ENCODE measurements at places on chromosomes 16 and 17.

- DNase-seq, result no peak
Observed at GRCh38 chr17:10071141-10071540, 127.3 kb downstream of the GAS7 start.

DNA sequence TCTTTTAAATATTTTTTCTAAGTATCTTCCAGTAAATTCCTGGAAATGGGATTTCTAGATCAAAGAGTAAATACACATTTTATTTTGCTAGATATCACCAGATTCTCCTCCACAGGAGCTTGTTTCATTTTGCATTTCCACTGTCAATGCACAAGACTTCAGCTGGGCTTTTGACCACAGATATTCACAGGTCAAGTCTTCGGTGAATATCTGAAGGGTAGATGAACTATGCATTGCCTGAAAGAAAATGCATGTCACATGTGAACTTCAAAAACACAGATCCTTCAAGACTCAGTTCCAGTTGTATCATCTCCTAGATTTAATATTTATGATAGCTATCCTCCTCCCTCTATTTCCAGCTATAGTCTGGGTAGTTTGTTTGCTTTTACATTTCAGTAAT is 963.6 kb upstream of the GOT2 start:
- no peak for DNase-seq

DNA sequence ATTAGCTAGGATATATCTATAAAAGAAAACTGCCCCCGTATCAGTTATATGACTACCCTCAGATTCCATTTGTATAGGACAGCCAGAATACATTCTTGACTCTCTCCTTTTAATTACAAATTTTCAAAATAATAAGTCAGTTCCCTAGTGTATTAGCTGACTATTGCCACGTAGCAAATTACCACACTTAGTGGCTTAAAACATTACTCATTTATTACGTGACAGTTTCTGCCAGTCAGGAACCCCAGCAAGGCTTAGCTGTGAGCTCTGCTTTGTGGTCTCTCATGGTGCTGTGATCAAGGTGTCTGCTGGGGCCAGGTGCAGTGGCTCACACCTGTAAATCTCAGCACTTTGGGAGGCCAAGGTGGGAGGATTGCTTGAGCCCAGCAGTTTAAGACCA is 13.9 kb upstream of the SCNN1B start:
- no peak for DNase-seq

DNA sequence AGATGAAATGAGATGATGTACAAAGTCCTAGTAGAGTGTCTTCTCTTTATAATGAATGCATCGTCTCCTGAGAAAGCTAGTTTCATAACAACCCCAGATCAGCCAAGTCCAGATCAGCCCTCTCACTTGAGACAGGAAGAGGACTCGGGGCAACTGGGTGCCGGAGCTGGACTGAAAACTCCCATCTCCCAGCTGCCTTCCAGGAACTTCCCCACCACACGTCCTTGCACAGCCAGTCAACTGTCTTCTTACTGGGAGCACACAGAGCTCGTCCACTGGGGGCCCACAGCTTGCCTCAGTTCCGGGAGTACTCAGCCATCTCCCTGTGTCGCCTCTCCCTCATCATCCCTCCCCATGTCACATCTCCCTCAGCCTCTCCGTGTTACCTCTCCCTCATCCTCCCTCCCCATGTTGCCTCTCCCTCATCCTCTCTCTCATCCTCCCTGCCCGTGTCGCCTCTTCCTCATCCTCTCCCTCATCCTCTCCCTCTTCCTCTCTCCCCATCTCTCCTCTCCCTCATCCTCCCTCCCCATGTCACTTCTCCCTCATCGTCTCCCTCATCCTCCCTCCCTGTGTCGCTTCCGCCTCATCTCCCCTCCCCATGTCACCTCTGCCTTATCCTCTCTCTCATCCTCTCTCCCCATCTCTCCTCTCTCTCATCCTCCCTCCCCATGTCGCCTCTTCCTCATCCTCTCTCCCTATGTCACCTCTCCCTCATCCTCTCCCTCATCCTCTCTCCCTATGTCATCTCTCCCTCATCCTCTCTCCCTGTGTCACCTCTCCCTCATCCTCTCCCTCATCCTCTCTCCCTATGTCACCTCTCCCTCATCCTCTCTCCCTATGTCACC is 22.4 kb upstream of the KCNH6 start:
- no peak for DNase-seq

GRCh38 chr16:77784441-77785372 is 3.7 kb upstream of the VAT1L start:
- DNase-seq, result no peak

DNA sequence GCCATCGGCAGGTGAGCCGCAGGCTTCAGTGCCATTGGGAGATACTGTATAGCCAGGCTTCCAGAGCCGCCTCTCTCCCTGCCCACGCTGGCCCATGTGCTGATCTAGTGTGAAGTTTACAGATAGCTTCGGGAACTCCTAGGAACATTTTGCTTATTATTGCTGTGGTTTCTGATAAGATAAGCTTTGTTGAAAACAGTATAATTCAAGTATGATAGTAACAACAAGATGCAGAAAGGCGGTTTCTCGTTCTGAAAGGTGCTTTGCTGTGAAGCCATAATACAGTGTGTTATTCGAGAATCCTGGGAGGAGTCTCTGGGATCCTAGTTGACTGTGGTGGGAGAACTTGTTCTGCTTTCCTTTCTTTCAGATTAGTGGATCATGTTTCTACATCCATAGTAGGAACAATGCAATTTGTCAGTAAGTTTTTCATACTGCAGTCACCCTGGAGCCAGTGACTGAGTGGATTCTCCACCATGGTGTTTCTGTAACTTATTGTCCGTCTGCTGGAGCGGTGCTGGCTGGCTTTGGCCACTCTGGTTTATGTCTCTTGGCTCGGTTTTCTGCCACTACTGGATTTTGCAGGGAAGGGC is 31.5 kb downstream of the RAB11FIP3 start:
- no peak for DNase-seq

DNA sequence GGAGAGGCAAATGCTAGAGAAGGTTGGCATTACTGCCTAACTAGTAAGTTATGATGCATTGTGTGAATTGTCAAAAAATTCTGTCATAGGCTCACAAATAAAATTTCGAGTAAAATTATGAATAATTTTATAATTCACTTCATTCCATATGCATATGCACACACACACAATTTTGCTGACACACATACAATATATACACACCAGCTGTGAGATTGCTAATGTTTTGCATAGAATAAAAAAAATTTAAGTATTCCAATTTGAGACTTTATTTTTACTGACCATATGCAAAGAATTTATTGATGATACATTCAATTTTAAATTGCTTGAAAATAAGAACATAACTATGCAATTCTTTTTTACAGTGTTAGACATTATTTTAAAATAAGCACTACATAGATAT is 6.8 kb upstream of the TMEM100 start:
- no peak for DNase-seq

GRCh38 chr16:5386989-5387388 is 289.4 kb upstream of the EEF2KMT start:
- DNase-seq, result no peak

DNA sequence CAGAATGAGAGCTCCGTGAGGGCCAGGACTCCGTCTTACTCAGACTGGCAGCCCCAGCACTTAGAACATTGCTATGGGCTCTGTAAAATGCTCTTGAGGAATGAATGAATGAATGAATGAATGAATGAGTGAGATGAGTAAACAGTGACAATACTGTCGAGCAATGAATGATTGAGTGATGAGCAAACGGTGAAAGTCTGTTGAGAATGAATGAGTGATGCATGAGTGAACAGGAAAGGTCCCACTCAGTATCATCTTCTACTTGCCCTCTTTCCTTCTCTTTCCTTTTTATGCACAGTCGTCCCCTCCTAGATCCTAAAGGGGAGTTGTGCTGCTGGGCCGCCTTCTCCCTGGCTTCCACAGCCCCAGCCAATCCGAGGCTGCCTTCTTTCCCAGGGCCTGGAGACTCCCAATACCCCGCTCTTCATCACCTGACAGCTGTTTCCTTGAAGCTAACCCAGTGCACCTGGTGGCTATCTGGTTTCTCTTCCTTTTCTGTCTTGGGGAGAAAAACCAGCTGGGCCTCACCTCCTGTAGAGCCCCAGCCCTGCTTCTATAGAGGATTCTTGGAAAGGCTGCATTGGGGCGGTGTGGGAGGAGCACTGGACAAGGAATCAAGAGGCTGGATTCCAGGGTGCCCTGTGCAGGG is 32.7 kb upstream of the CACNG1 start:
- no peak for DNase-seq

DNA sequence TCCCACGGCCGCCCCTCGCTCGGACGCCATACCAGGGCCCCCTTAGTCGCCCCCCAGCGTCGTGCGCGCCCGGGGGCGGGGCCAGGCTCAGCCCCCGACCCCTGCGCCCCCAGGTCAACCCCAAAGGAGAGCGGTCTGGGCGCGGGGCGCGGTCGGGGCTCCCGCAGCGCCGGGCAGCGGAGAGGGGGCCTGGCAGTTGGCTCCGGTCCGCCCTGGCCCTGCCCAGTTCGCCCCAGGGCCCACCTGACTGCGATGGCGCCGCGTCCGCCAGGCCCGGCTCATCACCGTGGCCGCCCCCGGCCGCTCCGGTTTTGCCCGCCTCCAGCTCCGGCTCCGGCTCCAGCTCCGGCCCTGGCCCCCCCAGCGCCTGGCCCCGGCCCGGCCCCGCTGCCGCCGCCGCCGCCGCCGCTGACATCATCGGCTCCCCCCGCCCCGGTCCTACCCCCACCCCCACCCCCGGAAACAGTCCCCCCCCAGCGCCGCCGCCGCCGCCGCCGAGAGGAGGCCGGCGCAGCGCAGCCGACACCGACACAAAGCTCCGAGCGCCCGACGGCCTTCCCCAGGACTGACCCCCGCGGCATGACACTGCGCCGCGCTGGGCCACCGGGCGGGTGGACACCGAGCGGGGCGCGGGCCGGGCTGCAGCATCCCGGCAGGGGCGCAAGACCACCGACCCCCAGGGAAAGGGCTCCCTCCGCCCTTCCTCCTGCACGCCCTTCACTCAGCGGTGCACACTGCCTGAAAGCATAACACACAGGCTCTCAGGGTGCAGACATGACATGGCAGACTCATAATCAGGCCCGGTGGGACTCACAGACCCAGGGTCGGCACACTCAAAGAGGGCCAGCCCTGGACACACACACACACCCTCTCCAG is at the start of gene ZBTB4:
TSS of gene ZBTB4 (minus strand) at position 419 of the 876 bp plus-strand sequence. CDS start 12,830 bp downstream, outside the sequence.
- DNase-seq, result peak; percentile 52

DNA sequence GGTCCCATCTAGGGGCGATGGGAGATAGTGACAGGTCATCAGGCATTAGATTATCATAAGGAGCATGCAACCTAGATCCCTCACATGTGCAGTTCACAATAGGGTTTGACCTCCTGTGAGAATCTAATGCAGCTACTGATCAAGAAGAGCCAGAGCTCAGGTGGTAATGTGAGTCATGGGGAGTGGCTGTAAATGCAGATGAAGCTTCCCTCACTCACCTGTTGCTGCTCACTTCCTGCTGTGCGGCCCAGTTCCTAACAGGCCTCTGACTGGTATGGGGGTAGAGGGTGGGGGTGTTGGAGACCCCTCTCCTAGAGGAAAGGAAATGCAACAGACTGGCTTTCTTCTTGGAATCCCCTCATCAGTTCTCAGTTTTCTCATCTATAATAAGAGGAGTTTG is 131.4 kb downstream of the CA10 start:
- DNase-seq, result no peak

DNA sequence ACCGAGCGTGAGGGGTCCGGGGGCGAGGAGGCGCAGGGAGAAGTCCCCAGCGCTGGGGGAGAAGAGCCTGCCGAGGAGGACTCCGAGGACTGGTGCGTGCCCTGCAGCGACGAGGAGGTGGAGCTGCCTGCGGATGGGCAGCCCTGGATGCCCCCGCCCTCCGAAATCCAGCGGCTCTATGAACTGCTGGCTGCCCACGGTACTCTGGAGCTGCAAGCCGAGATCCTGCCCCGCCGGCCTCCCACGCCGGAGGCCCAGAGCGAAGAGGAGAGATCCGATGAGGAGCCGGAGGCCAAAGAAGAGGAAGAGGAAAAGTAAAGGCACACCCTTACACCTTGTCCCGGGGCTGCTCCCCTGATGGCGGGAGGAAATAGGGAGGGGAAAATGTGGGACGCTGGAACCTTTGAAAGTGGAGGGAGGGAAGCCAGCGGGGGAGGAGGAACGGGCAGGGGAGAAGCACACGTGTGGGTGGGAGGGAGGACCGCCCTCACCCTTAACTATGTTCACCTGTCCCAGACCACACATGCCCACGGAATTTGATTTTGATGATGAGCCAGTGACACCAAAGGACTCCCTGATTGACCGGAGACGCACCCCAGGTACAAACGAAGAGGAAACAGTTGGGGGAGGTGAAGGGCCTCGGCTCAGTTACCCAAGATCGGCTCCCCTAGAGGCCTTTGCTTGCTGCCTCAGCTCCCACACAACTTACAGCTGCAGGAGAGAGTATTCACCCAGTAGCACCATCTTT is 916 bp downstream of the PAGR1 start:
- DNase-seq, result no peak

DNA sequence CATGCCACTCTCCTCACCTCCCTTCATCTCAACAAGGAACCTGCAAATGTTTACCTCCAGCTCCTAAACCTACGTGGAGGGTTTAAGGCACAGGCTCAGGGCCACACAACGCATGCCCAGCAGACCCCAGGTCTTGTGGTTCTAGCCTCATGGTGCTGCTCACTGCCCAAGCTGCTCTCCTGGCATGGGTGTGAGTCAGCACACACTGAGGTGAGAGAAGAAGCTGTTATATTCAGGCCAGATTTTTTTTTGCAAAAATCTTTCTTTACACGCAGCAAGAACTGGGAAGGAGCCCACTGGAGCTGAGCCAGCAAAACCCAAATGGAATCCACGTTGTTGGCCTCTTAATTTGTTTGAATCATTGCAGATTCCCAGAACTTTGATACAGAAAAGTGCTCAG is 5.5 kb upstream of the C16orf96 start:
- DNase-seq, result no peak

DNA sequence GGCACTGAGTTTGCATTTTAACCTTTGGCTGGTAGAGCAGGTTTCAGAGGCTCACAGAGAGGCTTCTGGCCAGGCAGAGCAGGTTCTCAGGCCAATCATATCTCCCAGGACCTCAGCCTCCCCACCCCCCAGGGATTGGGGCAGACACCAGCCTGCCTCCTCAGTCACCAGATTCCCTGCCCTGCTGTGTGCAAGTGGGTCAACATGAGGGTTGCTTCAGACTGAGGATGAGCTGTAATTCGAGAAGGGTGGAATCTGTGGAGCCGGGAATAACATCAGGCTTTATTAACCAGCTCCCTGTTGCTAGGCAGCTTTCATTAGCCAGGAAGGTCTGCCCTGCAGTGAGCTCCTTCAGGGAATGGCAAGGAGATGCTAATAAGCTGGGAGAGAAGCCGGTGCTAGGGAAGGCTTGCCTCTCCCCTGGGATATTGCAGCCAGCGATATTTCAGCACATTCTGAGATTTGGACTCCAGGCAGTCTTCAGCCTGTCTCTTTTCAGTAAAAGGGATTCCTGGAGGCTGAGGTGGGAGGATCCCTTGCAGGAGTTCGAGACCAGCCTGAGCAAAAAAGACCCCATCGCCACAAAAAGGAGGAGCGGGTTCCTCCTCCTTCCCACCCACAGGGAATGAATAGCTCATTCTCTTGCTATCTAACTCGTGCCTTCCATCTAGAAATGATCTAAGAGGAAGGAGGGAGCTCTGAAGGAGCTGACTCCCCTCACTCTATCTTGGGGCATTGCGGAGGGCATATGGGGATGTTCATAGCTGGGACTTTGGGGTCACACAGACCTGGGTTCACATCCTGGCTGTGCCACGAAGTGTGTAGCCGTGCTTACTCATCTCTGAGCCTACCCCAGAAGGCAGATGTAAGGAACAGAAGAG is 10.7 kb downstream of the SGSM2 start:
- no peak for DNase-seq

- DNase-seq, result peak; percentile 54
Observed at GRCh38 chr17:4908711-4909496, 6.0 kb upstream of the CHRNE start.

- no peak for DNase-seq
Observed at GRCh38 chr16:63372815-63373214, 1336.6 kb upstream of the CDH8 start.
